ENCODE measurements at places on chromosomes 5 and 9. TPM values are rescaled to one million over a fixed set of nuclear protein-coding genes. Genes with fewer than 3 reads are reported as not detected.

F2RL2 gene
- total RNA-seq: 0.16 TPM

ANKDD1B gene
- total RNA-seq: 1.3 TPM

PCDHA13 gene
- not detected for total RNA-seq

FAM221B gene
- not detected for total RNA-seq

ESM1 gene
- 379 TPM for total RNA-seq

SDHA gene
- 180 TPM for total RNA-seq

QRFP gene
- not detected for total RNA-seq
